ENCODE measurements at places on chromosomes 3 and 15.

DNA sequence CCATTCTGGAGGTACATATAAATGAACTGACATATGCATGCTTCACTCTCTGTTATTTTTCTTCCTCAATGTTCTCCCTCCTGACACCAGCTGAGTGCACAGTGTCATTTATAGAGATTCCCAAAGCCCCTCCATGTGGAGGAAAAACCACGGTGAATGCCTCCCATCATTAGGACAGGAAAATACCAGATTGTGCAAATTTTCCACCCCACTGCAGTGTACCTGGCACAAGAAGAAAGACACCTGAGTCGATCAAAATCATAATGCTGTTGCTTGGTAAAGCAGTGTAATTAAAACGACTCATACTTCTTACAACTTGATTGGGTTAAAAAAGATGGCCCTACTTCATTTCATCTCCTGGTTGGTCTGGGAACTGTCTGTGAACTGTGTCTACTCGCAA lies 290.6 kb downstream of the IL5RA start:
- DNase-seq: no peak

- no peak for DNase-seq
Observed at GRCh38 chr15:63331456-63331855, 50.2 kb downstream of the CA12 start.

GRCh38 chr15:99707473-99708270 lies 25.6 kb downstream of the LYSMD4 start:
- no peak for DNase-seq

- no peak for DNase-seq
Observed at GRCh38 chr3:45343947-45344346, 44.4 kb upstream of the LARS2 start.

DNA sequence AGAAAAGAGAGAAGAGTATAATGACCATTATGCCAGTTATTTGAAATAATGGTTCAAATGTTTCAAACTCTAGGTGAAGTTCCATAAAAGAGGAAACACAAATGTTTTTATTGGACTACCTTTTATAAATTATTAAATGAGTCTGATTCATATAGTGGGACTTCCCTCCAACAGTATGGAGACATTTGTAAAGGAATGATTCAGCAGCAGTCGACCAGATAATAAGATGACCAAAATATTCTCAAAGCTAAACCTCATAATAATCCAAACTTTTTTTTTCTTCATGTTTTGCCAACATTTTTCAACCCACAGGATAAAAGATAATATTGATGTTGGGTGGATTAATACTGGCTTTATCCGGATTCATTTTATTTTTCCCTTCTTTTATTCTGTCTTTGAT lies 18.8 kb downstream of the TIPARP start:
- no peak for DNase-seq

GRCh38 chr15:77772641-77773402 lies 140.1 kb upstream of the LINGO1 start:
- DNase-seq: no peak

DNA sequence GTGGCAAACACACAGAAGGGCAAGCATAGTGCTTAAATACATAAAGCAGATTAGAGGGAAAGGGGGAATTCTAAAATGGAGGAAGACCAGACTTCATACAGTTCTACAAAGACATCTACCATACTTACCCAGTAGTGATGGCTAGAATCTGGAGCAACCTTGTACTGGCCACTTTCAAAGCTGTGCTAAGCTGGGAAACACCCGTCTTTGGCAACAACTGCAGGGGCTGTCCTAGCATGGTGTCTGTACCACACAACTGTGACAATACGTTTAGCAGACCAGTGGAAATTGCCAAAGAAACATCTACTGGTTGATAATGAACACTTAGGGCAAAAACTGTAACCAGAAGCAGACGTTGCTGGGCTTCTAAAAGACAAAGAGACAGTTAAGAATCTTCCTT lies 97.0 kb downstream of the FBXL22 start:
- no peak for DNase-seq
